Dorsolateral prefrontal cortex (tissue), 122 donors: ENCODE measurements at places on chromosomes 2 and 18.

GRCh38 chr2:153416071-153416470, 62.5 kb downstream of the RPRM start:
- no peak for DNase-seq

GRCh38 chr18:41965634-41966255, 10.7 kb downstream of the PIK3C3 start:
- no peak for DNase-seq

DNA sequence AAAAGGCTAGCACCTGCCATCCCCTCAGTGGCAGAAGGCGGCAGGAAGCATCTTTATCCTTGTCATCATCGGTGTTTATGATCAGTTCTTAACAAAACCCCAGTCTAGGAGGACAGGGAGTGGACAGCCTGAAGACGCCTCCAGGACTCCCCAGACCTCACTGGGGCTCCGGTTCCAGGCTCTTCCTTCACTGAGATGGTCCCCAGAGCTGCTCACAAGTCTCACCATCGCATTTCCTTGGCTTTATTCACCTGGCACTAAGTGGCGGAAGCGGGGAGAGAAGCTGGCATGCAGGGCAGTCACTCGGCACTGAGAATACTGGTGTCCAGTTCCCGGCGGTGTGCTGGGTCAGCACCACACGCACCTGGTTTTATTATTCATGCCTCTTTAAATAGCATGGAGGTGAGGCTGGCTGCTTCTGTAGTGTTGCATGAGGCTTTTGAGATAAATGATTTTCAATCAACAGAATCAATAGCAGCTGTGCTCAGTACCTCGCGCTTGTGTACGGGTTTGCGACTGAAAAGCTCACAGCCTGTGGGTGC, 68.7 kb downstream of the CABLES1 start:
- DNase-seq = no peak

GRCh38 chr18:60555625-60556024, 183.1 kb upstream of the MC4R start:
- DNase-seq = no peak

GRCh38 chr2:220556658-220557057, 929.2 kb downstream of the SLC4A3 start:
- DNase-seq = no peak

DNA sequence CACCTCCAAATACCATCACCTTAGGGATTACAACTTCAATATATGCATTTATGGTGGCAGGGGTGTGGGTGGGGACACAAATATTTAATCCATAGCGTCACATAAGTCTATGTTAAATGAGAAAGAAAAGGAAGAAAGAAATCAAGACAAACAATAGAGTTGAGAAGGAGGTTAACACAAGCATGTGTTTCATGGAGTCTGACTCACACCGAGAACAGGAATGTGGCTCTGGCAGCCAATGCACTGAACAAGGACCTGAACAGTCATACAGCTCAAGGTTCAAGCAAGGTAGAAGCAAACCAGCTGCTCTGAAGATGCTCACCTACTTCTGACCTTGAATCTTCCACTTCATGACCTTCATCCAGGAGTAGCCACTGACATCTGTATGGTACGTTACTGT, 36.2 kb upstream of the LPIN1 start:
- no peak for DNase-seq
